NCI-H187 treated with DMSO at 0.1 percent for 48 hours (cell line): ENCODE measurements at places on chromosomes 4 and X.

- DNase-seq: no peak
Observed at GRCh38 chr4:86306816-86307215, 53.0 kb downstream of the MAPK10 start.

- no peak for DNase-seq
Observed at GRCh38 chrX:144494074-144494473, 610.2 kb downstream of the UBE2NL start.

GRCh38 chr4:80790152-80790551 lies 240.4 kb upstream of the BMP3 start:
- no peak for DNase-seq

DNA sequence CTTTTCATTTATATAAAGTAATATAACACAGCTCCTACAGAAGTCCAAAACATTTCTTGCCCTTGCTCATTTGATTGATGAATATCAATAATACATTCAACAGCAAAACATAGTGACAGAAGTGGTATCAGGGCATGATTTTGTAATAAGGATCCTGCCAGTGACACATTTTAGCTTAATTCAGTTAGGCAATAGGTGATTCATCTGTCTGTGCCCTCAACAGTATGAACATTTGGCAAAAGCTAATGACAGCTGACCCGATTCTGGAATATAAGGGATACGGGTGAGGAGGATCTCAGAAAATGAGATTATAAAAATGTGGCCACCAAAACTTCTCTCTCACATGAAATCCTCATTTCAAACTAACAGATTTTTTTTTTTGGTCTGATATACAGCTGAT lies 294.0 kb downstream of the CAMK2D start:
- no peak for DNase-seq

DNA sequence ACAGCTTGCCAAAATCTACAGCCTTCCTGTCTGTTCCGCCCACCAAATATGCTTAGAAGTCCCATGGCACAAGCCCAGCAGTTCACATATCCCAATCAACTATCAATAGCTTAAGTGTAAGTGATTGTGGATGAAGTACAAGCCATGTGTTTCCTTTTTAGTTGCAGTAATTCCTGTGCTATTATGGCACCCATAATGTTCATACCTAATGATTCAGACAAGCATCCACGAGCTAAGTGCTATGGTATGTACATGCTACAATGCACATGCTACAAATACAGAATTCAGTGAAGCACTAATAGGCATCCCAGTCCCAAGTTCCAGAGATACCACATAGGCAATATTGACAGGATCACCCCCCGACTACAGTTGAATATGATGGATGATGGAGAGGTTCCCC lies 94.5 kb downstream of the PCDH19 start:
- no peak for DNase-seq

- no peak for DNase-seq
Observed at GRCh38 chr4:93466446-93466845, 362.1 kb upstream of the ATOH1 start.

GRCh38 chrX:107744868-107745267 lies 30.7 kb downstream of the TSC22D3 start:
- no peak for DNase-seq

DNA sequence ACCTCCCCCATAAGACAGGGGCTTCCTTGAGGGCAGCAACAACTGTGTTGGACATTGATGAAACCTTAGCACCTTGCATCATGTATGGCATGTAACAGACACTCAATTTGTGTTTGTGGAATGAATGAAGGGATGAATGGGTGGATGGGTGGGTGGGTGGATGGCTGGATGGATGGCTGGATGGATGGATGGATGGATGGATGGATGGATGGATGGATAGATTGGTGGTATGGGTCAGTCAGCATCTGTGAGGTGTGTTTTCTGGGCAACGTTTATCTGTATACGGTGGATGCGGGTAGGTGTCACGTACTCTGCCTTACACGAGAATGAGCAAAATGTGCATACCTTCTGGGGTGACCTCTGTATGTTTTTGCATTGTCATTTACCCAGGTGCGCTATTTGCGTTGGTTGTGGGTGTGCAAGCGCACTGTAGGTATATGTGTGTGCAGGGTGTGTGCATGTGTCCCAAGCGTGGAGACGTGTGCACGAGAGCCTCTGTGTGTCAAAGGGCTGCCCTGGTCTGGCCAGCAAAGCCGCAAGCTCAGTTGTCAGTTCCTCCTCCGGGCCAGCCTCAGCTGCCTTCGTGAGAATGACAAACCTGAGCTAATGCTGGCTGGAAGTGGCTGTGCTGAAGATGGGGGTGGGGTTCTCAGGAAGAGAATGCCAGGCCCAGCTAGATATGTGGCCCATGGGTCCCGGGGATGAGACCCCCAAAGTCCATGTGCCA lies 26.5 kb downstream of the ELF4 start:
- DNase-seq: no peak

- no peak for DNase-seq
Observed at GRCh38 chr4:1204828-1205585, 32.6 kb upstream of the SPON2 start.

GRCh38 chr4:88297725-88298454 lies 13.5 kb upstream of the PPM1K start:
- no peak for DNase-seq

DNA sequence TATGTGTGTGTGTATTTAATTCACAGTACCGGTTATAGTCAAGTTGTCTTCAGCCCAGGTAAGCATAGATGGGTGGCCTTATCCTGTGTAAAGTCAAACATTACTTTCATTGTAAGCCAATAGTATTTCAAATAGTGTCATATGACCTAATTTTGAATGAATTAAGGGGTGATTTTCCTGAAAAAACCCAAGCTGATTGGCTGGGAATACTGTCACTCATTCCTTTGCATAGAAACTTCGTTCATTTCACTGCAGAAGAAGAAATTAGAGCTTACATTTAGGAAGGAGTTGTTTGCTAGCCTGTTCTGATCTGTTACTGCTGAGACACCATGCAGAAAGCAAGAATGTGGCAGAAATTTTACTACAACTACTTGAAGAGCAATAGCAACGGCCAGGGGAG lies 45.4 kb downstream of the SMARCAD1 start:
- DNase-seq: no peak

DNA sequence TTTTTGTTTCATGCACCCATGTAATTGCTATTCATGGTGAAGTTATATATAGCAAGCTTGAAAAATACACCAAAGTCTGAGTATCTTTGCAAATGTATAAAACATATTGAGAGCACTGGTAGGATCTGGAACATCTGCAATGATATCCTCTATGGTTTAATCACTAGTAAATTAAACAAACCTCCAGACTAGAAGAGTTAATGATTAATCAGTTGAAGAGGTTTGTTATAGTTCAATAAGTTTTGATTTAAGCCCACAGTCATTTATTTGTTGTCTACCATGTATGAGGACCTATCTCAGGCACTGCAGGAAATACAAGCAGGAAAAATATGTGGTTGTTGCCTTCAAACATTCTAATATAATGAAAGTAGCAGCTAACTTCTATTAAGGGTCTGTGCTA lies 16.5 kb downstream of the CYBB start:
- no peak for DNase-seq

GRCh38 chr4:121256887-121257466 lies 92.9 kb upstream of the TNIP3 start:
- no peak for DNase-seq

GRCh38 chr4:52071791-52072546 lies 20.9 kb downstream of the SPATA18 start:
- no peak for DNase-seq

DNA sequence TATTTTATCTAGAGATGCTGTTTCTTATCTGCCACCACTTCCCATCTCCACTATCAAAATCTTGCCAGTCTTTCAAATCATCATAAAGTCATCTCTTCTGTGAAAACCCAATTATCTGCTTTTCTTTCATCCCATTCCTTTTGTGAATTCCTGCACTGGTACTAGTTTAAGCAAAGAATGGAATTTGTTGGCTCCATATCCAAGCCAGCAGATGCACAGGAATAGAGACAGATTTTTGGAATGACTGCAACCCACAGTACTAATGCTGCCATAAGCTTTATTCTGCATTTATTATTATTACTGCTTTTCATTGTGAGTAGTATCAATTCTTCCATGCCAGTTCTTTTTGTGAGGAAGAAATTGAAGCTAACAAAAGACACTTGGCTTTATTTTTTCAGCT lies 616.7 kb downstream of the RAPGEF2 start:
- no peak for DNase-seq

DNA sequence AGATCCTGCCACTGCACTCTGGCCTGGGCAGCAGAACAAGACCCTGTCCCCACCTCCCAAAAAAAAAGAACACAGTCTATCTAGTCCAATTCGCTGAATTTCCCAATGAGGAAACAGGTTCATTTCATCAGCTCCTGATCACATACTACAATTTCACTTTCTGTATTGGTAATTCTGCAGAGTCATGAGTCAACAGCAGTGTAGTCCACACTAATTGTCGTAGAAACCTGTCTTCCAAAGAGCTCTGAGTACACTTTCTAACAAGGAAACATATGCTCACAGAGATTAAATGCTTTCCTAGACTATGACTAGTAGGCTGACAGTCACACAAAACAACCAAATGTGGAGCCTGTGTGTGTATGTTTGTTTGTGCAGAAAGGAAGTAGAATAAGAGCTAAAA lies 91.9 kb downstream of the GPC4 start:
- DNase-seq: no peak

- DNase-seq: no peak
Observed at GRCh38 chr4:143288171-143288570, 48.5 kb upstream of the GAB1 start.

- no peak for DNase-seq
Observed at GRCh38 chr4:82104578-82104977, 269.2 kb downstream of the HNRNPD start.

DNA sequence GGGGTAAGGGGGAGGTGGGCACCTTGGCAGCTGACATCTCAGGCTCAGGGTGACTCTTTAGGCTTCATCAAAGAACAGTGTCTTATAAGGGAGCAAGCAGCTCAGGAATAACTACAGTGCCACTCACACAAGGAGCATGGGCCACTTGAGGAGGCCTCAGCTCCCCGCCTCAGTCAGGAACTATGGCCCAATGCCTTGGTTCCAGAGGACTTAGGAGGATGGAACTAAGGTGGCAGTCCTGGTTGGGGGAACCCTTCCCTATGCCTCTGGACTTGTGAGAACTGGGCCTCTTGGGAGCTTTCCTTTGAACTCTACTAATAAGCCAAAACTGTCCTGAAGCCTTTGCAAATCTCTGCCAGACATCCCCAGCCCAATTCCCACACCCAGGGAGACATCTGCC lies 160.6 kb downstream of the EFNB1 start:
- DNase-seq: no peak

- DNase-seq: no peak
Observed at GRCh38 chrX:143661286-143661685, 25.4 kb upstream of the SLITRK4 start.

DNA sequence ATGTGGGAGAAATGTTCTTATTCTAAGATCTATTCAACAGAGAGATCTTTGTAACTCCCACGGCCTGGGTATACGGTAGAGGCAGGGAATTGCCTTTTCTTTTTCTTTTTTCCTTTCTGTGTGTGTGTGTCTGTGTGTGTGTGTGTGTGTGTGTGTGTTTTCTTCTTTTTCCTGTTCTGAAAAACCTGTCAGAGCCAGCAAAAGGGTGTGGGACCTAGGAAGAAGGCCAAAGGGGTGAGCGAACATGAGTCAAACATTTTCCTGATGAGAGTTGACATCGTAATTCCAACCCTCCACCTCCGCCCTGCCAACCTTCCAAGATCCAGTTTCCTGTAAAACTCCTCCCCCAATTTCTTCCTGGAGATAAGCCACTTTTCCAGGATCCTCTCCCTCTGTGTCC lies 2.8 kb upstream of the CHIC2 start:
- no peak for DNase-seq

DNA sequence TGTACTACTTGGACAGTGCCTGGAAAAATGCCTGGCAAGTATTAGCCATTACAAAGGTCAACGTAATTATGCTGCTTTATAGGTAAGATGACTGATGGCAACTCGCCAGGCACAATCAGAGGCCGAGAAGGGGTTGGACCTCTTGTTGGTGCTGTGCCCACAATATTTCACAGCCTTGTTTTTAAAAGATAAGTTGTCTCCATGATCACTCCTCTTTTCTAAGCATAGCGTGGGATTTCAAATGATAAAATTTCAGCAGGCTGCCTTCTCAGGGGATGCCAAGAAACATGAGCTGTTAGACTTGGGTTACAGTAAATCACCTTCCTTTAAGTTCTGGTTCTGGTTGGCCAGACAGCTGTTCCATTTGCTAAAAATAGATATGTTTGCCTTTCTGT lies 26.9 kb downstream of the HOPX start:
- no peak for DNase-seq

DNA sequence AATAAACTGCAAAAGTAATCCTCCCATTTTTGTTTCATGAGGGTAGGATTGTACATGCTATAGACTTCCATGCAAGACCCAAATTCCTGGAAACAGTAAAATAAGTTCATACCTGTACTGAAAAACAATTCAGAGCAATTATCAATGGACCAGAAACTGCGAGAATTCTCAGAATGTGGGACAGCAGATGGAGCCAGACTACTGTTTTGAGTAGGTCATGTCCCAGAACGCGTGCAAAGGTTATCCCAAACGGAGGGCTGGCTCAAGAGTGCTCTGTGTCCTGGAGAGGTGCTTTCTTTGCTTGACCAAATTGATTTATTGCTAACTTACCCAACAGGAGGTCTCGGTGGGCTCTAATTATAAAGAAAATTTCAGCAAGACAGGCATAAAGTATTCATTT lies 1.7 kb upstream of the MAGEH1 start:
- DNase-seq: no peak

DNA sequence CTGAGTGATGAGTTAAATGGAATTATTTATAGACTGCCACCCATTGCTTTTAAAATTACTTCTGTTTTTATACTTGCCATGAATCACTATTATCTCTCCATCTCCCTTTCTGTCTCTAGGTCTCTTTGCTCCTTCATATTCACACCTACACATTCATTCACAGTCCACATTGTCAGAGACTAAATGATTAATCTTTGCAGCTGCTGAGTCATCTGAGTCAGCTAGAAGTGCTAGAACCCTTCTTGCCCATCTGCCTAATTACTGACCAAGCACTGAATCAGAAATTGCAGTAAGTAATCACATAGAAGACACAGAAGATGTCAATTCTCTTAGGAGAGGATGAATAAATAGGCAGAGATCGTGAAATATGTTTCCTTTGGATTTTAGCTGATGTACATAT lies 31.6 kb upstream of the RPS6KA6 start:
- DNase-seq: no peak
